GM13977 (cell line): ENCODE measurements at places on chromosomes 5 and 9.

- no peak for DNase-seq
These were observed 10.3 kb downstream of the ITGA2 start for GRCh38 chr5:52999344-52999949.

DNA sequence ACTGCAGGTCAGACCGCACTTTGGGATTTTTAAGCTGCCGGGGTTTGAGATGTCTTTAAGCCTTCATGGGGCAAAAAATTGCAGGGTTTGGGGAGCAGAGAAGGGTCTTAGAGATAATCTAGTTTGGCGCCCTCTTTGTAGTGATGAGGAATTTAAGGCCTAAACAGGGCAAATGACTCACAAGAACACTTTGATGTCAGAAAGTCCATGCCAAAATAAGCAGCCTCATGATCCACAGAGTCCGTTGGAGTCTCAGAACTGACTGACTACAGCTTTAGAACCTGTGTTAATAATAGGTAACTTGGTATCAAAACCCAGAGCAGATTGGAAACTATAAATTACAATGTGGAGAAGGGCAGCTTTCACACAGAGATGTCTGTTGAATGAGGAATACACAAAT, 35.9 kb upstream of the PTGS1 start:
- DNase-seq, result no peak

GRCh38 chr5:113249206-113249605, 185.6 kb downstream of the TSSK1B start:
- no peak for DNase-seq

GRCh38 chr9:20242510-20243189, 379.6 kb downstream of the MLLT3 start:
- DNase-seq, result peak; percentile 32

DNA sequence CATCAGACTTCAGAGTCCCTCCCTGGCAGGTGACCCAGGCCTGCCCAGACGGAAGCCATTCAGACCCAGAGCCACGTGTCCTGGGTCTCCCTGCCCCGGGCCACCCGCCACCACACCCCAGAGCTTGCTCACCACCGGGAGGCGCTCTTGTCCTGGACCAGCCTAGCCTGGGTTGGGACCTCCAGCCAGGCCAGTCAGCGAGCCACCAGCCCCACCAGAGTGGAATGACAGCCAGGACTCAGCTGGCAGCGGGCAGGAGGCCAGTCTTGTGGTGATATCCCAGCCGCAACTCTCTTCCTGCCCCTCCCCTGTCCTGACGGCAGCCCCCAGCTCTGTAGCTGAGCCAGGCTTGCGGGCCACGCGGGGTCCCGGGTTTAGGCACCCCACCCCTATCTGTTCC, 1.7 kb upstream of the PTGDS start:
- DNase-seq, result no peak

- no peak for DNase-seq
These were observed 4.4 kb upstream of the CDO1 start for GRCh38 chr5:115820846-115821245.

DNA sequence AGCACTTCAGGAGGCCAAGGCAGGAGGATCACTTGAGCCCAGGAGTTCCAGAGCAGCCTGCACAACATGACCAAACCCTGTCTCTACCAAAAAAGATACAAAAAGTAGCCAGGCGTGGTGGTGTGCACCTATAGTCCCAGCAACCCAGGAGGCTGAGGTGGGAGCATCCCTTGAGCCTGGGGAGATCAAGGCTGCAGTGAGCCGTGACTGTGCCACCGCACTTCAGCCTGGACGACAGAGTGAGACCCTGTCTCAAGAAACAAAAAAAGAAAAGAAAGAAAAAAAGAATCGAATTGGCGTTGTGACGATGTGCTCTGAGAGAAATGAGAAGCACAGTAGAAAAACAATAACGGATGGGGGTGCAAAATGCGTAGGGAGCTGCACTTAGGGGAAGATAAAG, 101.4 kb downstream of the NDFIP1 start:
- no peak for DNase-seq

GRCh38 chr5:55585206-55585610, 50.4 kb upstream of the PLPP1 start:
- no peak for DNase-seq

- DNase-seq, result no peak
These were observed 31.4 kb upstream of the SARDH start for GRCh38 chr9:133769511-133770075.
